ENCODE measurements at places on chromosomes 6 and 20.

DNA sequence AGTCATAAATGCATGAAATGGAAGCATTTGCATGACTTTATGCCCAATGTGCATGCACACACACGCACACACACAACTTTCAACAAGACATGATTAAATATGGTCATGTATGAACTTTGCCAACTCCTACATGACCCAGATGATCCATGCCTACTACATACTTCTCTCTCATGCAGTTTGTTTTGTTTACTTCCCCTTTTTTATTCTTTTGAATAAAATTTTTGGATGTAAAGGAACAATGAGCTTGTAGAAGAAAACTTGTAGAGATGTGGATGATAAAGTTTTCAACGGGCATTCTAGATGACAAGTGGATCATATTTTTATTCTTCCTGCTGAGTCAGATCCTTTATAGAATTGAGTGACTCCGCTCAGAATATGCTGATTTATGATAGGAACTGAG lies 50.8 kb upstream of the AIG1 start:
- no peak for DNase-seq

- no peak for DNase-seq
Observed at GRCh38 chr20:10433014-10433622, 904 bp downstream of the MKKS start.

- DNase-seq, result peak; percentile 38
Observed at GRCh38 chr6:31597006-31597405, 4.2 kb upstream of the NCR3 start.

DNA sequence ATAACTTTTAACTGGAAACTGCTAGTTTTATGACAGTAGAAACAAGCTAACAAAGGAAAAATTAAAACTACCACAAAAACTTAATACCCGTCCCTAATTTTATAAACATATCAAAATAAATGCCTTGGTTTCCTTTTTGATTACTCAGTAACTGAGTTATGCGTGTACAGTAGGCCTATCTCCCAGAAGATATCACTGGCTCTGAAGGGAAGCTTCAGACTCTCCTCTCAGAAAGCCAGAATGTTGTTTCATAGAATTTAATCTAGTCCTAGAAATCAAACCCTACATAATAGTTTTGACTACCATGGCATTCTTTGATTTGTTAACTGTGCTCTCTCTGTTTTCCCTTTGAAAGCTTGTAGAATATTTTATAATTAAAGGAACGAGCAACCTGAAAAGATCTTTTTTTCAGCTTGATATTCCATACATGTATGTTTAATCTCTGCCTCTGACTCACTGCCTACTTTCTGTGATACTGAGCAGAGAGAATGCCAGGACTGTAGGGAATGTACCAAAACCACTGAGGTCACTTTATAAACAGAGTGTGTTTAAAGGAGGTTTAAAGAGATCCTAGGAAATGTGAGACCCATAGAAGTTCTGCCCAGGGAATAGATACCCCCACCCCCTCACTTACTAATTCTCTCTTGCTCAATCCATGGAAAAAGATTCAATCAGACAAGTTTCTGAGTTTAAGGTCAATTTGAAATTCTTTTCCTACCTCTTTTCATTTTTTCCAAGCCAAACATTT lies 311.5 kb downstream of the HDGFL1 start:
- DNase-seq, result no peak

DNA sequence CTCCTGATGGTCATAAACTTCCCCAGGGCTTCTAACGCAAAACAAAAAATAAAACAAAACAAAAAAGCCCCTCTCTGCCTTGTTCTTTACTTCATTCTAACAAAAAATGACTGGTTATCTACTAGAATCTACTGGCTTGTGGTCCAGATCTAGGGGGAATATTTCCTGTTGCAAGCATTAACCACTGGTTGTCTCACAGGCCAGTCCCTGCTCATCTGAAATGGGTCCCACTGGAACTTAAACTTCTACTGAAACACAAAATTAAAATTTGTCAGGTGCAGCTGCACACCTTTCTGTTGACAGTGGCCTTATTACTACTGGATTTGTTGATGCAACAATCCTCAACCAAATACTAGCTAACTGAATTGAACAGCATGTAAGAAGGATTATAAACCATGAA lies 5.5 kb downstream of the SIRPG start:
- no peak for DNase-seq

- DNase-seq, result no peak
Observed at GRCh38 chr20:39090906-39091305, 128.8 kb downstream of the DHX35 start.

DNA sequence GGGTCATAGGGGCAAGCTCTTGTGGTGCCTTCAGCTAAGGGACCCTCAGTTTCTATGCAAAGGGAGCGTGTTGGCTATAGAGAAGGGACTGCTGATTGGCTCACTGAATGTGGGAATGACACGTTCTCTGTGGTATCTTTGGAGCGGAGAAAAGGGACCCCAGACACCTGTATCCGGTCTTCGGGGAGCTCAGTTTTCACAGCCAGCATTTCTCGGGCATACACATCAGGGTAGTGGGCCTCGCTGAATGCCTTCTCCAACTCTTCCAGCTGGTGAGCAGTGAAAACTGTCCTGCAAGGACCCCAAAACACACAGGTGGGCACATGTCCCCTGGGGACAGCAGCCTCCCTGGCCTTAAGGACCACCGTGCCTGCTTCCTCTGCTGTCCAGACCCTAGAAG lies 3.3 kb downstream of the VSX1 start:
- no peak for DNase-seq

DNA sequence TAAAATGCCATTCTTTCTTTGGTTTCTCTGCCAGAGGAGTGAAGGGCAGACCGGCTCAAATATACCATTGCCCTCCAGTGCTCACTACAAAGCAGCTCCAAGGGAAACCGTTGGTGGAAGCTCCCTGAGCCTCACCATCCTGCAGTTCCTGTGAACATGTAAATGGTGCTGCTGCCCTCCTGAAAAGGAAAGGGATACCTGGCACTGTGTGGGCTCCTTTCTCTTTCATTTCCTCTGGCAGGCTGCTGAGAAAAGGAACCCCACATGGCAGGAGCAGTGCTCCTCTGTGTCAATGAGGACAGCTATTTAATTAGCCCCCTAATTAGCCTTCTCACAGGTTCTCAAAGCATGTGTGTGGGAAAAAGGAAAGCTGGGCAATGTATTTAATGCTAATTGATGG lies 142.5 kb downstream of the KLHL32 start:
- DNase-seq, result no peak
